Stimulated activated naive B cell treated with anti-CD40 and anti-IgM and Interleukin-4, amounts not matched to agents 10 μg/mL and 1 μg/mL and 100 μg/mL, for 72 hours (primary cell): ENCODE measurements at places on chromosomes 6 and 20.

DNA sequence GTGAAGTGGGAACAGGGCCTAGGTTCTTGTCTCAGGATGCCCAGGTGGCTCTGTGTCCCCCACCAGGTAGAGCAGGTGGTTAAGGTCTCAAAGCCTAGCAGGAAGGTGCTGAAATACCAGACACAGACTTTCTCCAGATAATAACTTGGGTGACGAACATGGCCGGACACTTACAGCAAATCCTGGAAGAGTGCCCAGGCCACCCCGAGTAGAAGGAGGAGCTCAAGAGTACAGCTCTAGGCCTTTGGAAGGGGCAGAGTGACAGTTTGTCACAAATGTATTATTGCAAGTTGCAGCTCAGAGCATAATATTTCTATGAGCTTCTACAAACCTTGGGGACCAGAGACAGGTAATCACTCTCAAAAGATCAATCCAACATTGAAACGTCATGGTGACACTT lies 251.6 kb upstream of the SOX4 start:
- DNase-seq = no peak

DNA sequence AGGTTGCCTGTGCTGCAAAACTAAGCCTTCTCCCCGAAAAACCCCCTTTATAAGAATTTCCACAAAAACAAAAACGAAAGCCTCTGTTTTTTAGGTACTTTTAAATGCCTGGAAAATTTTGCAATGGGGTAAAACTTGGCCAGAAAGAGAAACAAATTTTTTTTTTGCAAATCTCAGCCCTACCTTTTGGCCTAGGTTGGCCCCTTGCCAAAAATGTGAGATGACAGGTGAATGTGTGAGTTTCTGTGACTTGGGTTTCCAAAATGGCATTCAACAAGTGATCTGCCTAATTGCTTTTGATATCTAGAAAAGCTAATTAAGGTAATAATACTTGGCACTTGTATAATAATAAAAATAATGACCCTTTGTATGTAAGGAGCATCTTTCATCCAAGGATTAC lies 48.4 kb downstream of the MAFB start:
- DNase-seq = no peak

- DNase-seq = no peak
Measured at GRCh38 chr6:134689641-134690040, 260.3 kb downstream of the ALDH8A1 start.

DNA sequence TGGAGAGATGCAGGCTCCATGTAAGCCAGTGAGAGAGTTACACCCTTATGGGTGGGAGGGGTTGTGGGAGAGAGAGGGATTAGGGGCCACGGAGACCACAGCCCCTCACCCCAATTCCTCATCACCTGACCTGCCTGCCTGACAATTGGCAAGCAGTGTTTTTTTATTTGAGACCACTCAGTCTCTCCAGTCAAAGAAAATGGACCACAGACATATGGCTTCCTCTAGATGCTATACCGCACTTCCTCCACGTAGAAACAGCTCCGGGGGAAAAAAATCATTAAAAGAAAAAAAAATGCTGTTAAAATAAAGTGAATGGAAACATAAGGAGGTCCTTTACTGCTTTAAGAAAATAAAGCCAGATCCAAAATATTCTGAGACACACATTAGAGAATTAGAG lies 152.7 kb downstream of the MYLK4 start:
- DNase-seq = no peak

DNA sequence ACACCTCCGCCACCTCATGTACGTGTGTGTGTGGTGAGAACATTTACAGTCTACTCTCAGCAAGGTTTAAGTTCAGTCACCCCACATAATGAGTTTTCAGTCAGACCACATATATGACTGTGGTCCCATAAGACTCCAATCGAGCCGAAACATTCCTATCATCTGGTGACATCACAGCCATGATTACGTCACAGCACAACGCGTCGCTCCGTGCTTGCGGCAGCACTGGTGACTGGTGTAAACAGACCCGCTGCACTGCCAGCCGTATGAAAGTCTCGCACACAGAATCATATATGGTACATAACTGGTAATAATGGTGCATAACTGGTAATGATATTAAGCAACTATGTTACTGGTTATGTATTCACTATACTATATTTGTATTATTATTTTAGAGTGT lies 150.7 kb downstream of the DLL1 start:
- DNase-seq = no peak

DNA sequence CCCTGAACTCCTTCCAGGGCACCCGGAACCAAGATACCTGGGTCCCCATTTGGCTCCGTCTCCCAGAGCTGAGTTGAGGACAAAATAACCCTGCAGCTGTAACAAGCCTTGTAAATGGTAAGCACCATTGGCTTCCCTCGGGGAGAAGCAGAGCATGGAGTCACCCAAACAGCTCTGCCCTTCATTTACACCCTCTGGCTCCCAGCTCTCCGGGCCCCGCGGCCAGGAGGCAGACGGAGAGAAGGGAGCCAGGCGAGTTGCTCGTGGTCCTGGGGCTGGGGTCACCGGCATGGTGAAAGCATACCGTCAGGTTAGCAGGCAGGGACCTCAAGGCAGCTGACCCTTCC lies 2.1 kb downstream of the TFEB start:
- no peak for DNase-seq

- no peak for DNase-seq
Measured at GRCh38 chr6:12165297-12165696, 124.9 kb upstream of the EDN1 start.

- no peak for DNase-seq
Measured at GRCh38 chr20:49034070-49034732, 11.9 kb upstream of the CSE1L start.

DNA sequence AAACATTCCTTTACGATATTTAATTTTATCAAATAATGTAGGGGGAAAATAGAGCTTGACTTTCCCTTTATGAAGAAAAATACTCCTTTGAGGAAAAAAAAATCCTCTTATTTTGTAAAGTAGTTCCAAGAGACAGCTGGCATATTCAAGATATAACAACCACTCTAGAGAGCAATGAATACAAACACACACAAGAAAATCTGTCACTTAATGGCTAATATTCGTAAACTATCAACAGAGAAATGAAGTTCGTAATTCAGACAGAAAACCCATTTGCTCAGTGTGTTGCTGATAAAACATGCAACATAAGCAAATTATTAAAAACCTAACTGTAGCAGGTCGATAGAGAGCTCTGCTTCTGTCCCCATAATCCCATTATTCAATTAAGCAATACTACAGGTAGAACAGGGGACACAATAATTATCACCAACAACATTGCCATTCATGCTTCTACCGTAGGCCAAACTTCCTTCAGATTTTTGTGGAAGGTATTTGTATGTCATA lies 714.4 kb upstream of the MARCKS start:
- no peak for DNase-seq

GRCh38 chr6:143539734-143540133 lies 28.2 kb upstream of the FUCA2 start:
- DNase-seq = no peak

DNA sequence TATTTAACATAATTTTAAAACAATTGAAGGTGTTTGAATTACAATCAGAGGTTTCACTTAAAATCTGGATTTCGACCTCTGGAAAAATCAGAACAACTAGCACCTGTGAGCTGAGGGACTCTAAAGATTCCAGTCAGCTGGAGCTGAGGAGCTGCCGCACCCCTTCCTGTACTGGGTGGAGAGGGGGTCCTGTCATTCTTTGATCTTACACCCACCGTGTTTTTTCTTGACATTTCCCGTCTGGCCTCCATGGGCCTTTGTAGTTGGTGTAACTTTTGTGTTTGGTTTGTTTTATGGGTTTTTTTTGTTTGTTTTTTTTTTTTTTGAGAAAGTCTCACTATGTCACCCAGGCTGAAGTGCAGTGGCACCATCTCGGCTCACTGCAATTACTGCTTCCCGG lies 17.2 kb downstream of the ARFGEF2 start:
- DNase-seq = no peak

GRCh38 chr6:14638435-14638905 lies 520.9 kb downstream of the CD83 start:
- DNase-seq = no peak

GRCh38 chr6:63352544-63353285 lies 32.9 kb upstream of the LGSN start:
- peak; percentile 46 for DNase-seq

- no peak for DNase-seq
Measured at GRCh38 chr6:159691133-159691962, 1.7 kb downstream of the SOD2 start.

- no peak for DNase-seq
Measured at GRCh38 chr6:91291071-91291470, 704.2 kb upstream of the MAP3K7 start.

- DNase-seq = no peak
Measured at GRCh38 chr6:32046450-32047083, 8.4 kb downstream of the CYP21A2 start.
